ENCODE measurements at places on chromosomes 2 and 18.
A peak's percentile ranks its signal among the peaks of the same experiment; 100 is the strongest.

DNA sequence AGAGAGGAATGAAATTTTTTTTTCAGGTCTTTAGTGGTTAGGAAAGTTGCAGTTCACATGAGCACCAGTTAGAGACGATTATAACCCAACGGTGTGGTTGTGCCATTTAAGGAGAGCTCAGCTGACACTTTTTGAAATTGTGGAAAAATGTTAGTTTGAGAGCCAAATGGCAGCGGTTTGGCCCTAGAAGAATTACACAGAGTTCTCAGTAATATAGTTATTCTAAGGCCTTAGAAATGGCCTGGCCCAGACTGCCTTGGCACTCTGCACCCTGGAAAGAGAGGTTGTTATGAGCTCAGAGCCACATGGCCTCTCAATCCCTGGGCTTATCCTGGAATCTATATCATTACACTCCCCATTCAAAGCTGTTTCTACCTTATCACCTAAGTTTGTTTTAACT is 117.4 kb downstream of the RHBDD1 start:
- peak overlapping the region; percentile 49 for H3K27ac ChIP-seq
- no peaks in the 10 kb centered on the region for H3K36me3 ChIP-seq
- no peak overlapping the region for H3K4me3 ChIP-seq
- no peaks in the 10 kb centered on the region for H3K27me3 ChIP-seq

GRCh38 chr18:36322408-36322728 is 24.9 kb downstream of the FHOD3 start:
- no peak overlapping the region for H3K4me3 ChIP-seq
- H3K36me3 ChIP-seq: no peaks in the 10 kb centered on the region
- no peak overlapping the region for H3K27ac ChIP-seq

DNA sequence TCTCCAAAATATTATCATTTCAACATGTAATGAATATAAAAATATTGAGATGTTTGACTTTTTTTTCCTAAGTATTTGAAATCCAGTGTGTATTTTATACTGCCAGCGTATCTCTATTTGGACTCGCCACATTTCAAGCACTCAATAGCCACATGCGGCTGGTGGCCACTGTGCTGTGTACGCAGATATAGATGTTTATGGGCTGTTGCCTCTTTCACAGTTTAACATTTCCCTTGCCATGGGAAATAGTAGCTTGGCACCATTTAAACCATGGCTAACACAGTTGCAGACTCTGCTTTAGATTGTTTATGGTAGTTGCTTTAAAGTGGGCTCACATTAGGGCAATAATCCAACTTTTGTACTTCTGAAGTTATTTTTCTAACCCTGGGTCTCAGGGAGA is 136.6 kb upstream of the ITGB6 start:
- no peaks in the 10 kb centered on the region for H3K36me3 ChIP-seq
- peaks cover 47% of the 10 kb centered on the region for H3K4me1 ChIP-seq
- no peak for DNase-seq
- no peak overlapping the region for H3K27ac ChIP-seq

- no peaks in the 10 kb centered on the region for H3K36me3 ChIP-seq
- no peak overlapping the region for H3K4me3 ChIP-seq
- H3K4me1 ChIP-seq: no peaks in the 10 kb centered on the region
- H3K27me3 ChIP-seq: no peaks in the 10 kb centered on the region
Observed at GRCh38 chr2:104788742-104789455, 65.0 kb upstream of the POU3F3 start.

DNA sequence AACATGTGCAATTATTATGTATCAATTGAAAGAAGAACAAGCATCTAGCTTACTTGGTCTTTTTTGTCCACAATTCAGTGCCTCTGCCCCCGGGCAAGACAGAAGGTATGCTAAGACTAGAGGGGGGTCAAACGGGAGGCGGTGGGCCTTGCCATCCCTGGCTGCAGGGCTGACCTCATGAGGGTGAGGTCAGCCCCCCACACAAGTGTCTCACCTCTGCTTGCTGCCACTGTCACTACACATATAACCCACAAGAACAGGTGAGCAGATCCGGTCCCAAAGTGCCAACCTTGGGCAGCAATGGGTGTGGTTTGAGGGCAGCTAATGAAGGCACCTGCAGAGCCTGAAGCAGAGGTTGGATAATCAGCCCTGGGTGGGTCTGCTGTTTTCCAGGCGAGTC is 71.5 kb downstream of the EDAR start:
- no peaks in the 10 kb centered on the region for H3K36me3 ChIP-seq
- no peaks in the 10 kb centered on the region for H3K4me1 ChIP-seq
- H3K27ac ChIP-seq: no peak overlapping the region
- no peak overlapping the region for H3K4me3 ChIP-seq

- H3K4me3 ChIP-seq: no peak overlapping the region
- H3K36me3 ChIP-seq: no peaks in the 10 kb centered on the region
- no peak for DNase-seq
- no peaks in the 10 kb centered on the region for H3K27me3 ChIP-seq
- no peaks in the 10 kb centered on the region for H3K4me1 ChIP-seq
Observed at GRCh38 chr2:159873258-159873657, 75.2 kb upstream of the CD302 start.

GRCh38 chr2:195532628-195533271 is 124.3 kb upstream of the SLC39A10 start:
- peaks cover 3% of the 10 kb centered on the region for H3K4me1 ChIP-seq
- H3K4me3 ChIP-seq: no peak overlapping the region
- H3K36me3 ChIP-seq: no peaks in the 10 kb centered on the region
- DNase-seq: no peak

GRCh38 chr2:119156891-119157773 is 1.4 kb downstream of the C1QL2 start:
- no peak for DNase-seq
- H3K4me3 ChIP-seq: no peak overlapping the region
